ENCODE measurements at places on chromosomes 2 and 18.

DNA sequence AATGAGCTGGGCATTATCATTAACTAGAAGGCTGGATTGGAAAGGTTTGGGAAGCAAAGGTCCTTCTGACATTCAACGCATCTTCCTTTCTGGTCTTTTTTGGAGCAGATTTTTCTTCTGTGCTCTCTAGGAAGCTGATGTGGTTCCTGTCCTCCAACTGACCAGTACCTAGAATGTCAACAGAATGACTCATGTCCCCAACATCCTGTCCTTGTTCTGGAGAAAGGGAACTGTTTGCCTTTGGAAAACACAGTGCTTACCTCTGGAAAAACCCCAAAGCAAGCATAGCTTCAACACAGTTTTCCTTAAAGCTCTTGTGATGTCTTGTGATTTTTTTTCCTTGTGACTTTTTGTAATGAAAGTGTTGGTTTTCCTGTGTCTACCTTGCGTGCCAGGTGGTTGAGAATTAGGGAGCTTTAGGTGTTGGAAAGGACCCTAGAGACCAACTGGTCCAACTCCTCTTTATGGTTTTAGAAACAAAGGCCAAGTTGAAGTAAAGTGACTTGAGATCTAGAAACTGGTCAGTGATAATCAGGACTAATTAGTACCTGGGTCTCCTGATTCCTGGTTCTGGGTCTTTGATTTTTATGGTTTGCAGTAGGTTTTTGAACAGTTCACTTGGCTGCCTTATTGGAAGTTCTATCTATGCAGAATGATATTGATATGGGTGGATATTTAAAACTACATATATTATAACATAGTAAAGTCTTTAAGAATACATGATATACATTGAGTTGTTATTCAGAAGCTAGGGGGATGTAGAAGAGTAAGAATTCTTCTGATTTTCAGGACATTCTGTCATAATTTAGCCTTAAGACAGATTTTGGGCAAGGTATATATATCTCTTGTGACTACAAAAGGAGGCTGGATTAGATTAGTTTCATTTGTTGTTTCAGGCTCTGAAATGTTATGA is 70.5 kb downstream of the FMNL2 start:
- DNase-seq: no peak

DNA sequence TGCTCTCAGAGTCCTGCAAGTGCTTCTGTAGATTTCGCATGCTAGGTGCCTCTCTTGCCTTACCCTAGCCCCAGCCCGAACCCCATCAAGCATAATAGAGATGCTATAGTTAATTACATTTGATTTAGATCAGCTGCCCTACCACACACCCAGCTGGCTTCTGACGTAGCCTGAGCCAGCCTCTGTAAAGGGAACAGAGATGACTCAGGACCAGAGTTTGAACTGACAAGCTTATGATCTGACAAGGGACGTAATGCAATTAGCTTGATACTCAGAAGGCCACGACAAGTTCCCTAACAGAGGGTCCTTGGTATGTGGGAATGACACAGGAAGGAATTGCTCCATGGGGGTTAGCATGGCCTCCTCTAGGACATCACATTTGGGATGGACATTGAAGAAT is 126.6 kb downstream of the LRATD1 start:
- no peak for DNase-seq

- DNase-seq: no peak
Observed at GRCh38 chr2:39379643-39380524, 57.2 kb downstream of the MAP4K3 start.

GRCh38 chr2:197179744-197180498 is 130.7 kb downstream of the ANKRD44 start:
- no peak for DNase-seq

DNA sequence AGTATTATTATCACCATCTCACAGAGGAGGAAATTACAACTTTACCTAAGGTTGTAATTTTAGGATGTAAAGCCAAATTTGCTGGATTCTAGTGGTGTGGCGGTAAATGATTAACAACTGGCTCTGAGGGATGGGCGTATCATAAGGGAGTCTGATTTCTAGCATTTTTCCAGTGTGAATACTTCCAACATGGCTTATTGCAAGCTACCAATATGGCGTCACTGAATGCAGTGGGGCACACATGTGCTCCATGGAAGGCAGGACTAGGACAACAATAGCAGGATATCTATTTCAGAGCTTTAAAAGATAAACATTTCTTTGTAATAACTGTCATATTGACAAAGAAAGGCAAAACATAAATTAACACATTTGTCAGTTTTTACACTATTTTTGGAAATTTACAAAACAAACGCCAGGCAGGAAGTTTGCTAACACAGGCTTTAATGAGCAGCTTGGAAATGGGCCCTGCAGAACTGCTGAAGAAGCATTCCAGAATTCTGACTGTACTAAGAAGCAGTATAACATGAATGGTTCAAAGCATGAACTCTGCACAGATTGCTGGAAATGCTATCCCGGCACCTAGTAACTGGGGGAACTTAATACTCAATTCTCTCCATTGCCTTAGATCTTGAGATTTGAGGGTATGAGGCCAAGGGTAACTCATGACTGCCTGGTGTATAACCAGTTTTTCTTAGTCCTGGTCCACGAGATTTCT is 439.3 kb upstream of the MAP2 start:
- DNase-seq: no peak

DNA sequence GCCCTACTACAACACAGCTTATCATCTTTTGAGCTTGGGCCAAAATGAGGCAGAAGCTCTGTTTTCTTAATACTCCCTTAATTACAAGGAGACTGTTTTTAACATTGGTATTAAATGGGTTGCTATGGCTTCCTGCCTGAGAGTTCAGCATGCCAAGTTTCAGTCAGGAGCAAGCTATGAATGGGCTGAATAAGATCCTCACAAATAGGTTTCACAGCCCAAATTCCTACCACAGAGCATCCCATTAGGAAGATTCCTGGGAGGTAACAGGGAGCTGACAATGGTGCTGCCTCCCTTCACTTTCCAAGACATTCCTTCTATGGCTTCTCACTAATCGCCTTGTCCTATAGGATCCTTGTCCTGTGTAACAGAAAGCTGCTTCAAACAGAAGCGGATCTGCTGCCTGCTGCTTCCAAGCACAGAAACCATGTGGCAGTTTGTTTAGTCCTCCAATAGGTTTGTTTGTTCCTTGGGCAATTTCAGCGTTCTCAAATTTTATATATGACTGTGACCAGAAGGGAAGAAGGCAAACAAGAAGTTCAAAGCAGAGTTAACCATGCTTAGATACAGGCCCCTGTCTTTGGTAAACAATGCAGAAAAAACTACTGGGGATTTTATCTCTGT is 70.9 kb downstream of the NCKAP5 start:
- no peak for DNase-seq

- DNase-seq: no peak
Observed at GRCh38 chr2:233828546-233829192, 25.7 kb downstream of the HJURP start.

DNA sequence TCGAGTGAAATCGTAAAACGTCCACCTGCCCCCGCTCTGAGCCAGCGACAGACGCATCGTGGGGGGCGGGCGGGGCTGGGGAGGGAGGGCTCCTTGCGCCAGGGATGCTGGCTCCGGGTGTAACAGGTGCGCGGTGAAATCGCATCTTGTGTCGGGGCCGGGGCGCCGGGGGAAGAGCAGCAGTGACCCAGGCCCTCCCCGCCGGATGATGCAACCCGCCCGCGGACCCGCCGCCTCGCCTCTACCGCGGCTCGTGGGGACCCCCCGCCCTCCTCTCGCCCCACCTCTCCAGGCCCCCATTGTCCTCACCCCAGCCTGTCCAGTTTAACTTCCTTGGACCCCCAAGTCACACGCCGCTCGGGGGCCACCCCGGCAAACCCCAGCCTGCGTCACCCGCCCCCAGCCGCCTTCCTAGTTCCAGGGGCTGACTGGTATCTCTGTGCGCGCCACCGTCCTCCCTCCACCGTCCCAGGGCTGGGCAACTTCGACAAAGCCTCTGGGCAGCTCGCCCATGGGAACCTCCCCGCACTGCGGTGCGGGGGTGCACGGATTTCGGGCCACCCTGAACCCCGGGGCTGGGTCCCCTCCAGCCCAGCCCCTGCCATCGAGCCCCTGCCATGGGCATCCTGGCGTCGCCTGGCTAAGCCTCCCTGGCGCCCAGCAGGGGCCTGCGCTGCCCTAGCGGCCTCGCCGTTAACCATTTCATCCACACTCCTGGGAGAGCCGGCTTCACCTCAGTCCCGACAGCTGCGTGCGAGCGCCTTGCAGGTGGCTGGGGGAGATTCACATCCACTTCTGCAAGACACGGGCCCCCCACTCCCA is 799 bp upstream of the KIF1A start:
- DNase-seq: no peak

DNA sequence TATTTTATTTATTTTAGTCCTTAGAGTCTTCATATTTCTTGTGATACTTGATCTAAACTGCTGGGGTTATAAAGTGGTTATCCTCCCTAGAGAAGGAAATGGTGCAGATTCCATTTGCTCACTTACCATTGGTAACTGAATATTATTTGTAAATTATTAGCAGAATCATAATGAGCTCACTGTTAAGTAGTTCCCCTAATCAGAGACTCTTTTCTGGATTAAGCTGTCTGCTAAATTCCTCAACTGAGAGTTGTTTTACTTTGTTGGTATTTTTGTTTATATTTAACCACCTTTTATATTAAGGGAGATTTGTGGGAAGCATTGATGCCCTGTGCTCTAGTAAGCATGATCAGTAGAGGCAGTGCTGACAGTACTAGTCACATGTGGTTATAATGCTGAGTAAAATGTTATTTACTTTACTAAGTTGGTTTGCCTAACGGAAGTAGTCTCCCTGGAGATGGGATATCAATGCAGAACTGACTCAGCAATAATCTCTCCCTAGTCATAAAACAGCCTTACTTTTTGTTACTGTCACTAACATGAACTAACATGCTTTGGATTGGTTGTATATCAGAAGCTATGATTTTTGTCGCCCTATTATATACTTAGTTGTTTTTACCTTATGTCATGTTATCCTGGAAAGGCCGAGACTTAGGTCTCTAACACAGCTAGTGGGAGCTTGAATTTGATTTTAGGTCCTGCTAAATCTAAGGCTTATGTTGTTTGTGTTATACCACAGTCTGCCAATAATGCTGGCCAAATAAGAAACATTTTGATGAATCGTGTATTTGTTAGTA is 166.7 kb downstream of the MCFD2 start:
- DNase-seq: no peak

DNA sequence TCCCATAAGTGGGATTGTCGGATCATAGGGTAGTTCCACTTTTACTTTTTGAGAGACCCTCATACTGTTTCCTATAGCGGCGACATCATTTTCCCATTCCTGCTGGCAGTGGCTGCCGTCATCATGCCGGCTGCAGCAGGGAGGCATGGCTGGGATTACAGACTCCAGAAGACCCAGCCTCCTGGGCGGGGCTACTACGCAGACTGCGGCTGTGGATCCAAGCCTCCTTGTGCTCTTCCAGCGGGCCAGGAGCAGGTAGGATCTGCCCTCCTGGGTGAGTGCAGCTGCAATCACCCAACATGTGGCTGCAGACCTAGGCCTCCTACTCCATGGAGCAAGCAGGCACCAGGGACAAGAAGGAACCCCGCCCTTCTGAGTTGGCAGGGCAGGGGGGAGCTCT is 359.2 kb downstream of the GALR1 start:
- no peak for DNase-seq
